ENCODE measurements at places on chromosomes 6 and 20.

DNA sequence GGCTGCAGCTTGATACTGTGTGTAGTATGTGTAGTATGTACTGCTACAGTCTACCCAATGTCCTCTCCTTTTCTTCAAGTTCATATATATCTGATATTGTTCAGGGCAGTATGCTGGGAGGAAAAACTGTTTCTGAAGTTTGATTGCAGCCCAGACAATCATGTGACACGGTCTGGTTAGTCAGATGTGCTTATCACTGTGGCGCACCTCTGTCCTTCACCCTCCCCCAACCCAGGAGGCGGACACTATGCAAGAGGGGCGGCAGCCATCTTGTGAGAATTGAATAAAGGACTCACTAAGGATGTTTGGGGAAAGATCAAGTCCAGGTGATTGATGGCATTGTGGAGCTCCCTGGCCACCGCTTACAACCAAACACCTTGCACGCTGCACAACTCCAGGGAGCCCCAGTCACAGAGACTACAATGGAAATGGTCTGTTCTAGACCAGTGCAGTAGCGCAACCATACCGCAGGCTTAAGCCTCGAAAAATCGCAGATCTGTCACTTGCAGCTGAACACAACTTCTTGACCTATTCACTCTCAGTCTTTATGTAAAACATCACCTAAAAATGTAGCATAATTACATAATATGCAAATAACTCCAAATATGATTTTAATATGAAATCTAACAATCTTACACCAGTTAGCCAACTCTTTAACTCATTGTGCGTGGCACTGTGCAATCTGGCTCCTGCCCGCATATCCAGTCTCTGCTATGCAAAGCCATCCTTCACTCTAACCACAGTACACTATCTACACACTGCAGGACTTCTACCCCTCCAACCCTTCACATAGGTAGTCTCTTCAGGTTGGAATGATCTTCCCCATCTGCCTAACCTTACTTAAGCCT is 79.3 kb downstream of the VGLL2 start:
- DNase-seq = no peak

- no peak for DNase-seq
These were observed 114.6 kb upstream of the TAB2 start for GRCh38 chr6:149202952-149203351.

GRCh38 chr20:43837856-43838702 is 76.6 kb upstream of the TOX2 start:
- DNase-seq = no peak

DNA sequence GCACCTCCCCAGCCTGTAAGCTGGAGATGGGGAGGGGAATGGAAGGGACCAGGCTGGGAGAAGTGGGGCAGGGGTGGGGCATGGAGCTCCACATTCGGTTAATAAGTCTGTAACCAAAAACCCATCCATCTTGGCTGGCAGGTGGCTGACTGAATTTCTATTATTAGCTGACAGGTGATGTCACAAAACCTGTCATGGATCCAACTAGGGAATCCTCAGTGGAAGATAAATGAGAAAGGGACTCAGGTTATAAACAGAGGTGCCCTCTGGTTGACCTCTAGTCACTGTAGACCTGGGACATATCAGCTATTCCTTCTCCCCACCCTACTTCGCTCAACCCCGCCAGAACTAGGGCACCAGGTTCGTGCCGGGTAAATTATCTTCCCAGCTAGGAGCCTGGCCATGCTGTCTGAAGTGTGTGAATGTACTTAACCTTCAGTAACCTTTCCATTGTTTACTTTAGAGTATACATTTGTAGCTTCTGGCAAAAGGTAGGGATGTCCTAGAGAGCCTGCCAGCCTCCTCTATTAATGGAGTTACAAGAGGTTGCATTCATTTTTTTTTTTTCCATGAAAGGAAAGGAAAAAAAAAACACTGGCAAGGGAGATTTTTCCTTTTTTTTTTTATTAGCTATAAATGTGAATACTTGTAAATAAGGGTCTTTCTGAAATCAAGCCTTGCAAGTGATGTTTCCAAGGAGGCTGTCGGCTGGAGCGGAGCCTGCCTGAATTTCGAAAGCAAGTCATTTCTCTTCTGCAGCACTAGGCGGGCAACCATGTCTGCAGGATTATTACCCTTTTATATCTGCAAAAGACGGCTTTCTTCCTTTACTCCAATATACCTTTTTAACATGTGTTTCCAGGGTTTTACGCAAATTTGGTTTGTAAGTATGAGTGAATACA is 135.9 kb downstream of the TMEM242 start:
- no peak for DNase-seq

DNA sequence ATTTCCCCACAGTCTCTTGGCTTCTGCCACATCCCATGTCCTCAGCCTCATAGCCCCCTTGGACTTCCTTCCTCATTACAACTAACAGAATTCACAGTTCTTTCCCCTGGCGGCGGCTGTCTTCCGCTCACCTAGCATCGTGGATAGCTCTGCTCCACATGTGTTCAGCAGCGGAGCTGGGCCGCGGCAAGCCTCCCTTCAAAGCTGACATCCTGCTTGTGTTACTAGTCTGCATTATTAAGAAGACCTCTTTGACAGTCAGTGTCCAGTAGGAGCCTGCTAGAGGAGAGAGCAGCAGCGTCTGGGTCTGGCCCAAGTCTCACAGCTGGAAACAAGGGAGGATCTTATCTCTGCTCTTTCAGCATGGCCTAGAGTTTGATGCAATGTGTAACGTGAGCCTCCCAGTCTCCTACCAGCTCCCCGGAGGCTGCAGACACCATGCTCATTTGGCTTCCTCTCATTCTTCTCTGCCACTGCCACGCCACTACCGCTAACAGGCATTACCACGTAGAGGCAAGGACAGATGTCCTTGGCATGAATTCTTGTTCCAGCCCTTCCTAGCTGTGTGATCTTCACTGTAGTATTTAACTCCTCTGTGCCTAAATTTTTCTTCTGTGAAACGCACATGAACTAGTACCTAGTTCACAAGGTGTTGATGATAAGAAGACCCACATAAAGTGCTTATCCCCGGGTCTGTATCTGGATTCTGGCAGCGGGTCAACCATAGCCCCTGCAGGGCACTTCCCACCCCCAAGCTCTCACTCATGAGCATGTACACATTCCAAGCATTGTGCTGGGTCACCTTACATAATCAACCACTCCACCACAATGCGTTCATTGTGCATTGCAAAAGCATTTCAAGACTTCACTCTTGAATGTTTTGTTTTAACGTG is 107.1 kb upstream of the BACH2 start:
- DNase-seq = no peak

GRCh38 chr6:119562168-119562567 is 212.6 kb upstream of the MAN1A1 start:
- DNase-seq = no peak

- DNase-seq = no peak
These were observed 120.5 kb downstream of the HIVEP1 start for GRCh38 chr6:12132351-12133222.

DNA sequence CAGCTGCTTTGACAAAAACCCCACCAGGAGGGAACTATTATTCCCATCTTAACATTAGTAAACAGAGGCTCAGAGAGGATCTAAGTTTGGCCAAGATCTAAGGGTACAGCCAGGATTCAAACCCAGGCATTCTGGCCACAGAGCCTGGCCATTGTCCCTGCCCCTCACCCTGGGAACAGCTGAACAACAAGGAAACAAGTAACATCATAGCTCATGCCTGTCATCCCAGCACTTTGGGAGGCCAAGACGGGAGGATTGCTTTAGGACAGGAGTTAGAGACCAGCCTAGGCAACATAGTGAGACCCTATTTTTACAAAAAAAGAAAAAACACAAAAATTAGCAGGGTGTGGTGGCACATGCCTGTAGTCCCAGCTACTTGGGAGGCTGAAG is 27.5 kb downstream of the TOX2 start:
- DNase-seq = no peak

- DNase-seq = no peak
These were observed 67.0 kb upstream of the SMIM29 start for GRCh38 chr6:34315780-34316179.

- no peak for DNase-seq
These were observed 7.9 kb downstream of the RAB32 start for GRCh38 chr6:146551545-146551944.

DNA sequence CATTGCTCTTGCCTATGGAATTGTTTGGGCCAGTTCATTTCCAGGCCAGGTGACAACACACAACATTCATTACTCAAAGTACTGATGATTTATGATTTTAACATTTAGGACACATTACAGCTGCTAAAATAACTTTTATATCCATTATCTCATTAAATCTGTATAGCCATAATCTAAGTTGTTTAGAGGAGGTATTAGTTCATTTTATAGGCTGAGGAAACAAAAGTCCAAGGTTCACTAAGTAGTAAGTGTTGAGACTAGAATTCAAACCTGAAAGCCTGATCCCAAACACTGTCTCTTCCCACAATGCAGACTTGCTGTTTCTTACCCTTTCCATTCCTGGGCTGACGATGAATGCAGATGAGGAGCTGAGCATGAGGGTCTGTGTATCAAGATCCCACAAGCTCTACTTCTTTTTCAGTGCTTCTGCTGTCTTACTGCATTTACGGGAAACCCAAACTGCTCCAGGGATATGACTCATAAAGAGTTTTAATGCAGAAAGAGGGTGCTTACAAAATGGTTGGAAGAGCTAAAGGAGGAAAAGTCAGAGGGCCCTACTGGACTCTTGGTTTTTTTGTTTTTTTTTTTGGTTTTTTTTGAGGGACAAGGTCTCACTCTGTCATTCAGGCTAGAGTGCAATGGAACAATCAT is 17.9 kb downstream of the TENT5A start:
- DNase-seq = no peak

- DNase-seq = no peak
These were observed 98.4 kb upstream of the STXBP5 start for GRCh38 chr6:147105786-147106185.

GRCh38 chr6:11820821-11821220 is 42.2 kb upstream of the ADTRP start:
- no peak for DNase-seq

DNA sequence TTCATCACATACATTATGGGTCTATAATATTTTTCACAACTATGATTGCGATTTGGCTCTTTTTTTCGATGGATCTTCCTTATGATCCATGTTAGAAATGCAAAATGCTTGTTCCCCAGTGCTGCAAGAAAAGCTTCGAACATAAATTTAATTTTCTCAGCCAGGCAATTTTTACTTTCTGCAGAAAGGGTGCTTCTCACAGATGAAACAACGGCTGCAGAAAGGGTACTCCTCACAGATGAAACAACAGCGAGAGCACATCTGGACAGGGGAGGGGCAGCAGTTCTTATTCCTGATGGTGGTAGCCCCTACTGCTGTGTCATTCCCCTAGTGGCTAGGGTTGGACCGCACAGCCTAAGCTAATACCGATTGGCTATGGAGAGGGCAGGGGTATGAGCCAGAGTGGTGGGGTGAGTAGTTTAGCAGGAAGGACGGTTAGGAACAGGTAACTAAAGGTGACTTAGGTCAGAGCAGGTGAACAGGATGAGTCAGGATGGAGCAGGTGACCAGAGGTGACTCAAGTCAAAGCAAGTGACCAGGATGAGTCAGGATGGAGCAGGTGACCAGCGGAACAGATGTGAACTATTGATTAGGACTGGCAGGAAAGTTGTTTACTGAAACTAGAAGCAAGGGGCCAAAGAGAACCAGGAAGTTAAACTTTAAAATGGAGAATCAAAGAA is 13.4 kb upstream of the TREML4 start:
- no peak for DNase-seq

DNA sequence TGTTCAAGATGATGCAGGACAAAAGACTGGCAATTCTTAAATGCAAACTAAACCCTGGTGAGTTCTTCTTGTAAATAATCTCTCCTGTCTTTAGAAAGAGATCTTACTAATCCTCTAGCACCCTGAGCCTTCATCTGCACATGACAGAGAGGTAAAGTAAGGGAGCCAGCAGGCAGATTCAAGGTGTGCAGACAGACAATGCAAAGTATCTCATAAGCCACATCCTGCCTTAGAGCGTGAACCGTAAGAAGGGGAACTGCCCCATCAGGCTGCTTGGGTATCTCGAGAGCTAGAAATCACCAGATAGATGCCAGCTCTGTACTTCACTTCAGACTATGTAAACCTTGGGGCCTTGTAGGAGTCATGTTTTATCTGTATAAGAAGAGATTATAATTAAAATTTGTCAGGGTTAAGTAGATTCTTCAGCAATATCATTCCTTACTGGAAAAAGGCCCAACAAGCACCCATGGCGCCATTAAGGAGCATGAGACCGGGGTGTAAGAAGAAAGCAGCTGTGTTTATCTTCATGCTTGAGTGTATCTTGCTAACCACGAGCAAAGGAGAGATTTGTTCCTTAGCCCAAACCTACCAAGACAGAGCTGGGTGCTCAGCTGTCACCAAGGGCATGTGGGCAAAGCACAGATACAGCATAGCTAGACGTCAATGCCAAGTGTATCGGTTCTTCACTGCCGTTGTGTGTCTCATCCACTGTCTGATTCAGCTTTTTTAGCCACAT is 24.4 kb downstream of the CNR1 start:
- DNase-seq = no peak
